ENCODE measurements at places on chromosomes 16 and 17.
A peak's percentile ranks its signal among the peaks of the same experiment; 100 is the strongest.

DNA sequence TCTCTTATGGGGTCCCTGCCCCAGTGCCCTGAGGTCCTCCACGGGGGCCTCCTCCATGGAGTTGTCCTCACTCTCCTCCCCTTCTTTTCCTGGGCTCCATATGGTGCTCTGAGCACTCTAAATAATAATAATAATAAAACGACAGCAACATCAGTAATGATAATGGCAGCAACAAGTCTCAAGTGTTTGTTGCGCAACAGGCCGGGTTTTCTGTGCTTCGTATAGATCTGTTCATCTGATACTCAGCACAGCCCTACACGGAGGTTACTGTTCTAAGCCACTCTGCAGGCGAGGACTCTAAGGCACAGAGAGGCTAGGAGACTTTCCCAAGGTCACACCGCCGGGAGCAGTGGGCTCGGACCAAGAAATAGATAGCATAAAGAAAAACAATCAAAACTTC lies 13.7 kb downstream of the CIBAR2 start:
- DNase-seq: no peak

DNA sequence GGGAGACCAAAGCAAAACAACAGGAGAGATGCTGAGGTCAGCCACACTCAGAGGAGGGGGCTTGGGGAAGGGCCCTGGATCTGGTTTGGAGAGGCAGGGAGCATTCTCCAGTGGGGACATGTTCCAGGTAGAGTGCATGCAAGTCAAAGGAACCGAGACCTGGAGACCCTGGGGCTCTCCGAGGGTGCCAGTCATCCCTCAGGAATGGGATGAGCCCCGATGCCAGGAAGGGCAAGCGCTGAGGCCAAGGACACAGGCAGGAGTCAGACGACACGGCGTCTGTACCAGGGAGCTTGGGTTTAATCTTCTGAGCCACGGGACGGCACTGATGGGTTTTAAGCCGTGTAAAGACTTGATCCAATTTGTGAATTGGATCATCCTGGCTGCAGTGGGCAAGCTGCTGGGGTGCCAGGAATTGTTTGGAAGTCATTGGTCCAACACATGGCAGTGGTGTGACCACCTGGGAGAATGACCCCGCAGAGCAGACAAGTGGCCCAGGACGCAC lies 32.9 kb upstream of the ANKRD40CL start:
- no peak for DNase-seq

DNA sequence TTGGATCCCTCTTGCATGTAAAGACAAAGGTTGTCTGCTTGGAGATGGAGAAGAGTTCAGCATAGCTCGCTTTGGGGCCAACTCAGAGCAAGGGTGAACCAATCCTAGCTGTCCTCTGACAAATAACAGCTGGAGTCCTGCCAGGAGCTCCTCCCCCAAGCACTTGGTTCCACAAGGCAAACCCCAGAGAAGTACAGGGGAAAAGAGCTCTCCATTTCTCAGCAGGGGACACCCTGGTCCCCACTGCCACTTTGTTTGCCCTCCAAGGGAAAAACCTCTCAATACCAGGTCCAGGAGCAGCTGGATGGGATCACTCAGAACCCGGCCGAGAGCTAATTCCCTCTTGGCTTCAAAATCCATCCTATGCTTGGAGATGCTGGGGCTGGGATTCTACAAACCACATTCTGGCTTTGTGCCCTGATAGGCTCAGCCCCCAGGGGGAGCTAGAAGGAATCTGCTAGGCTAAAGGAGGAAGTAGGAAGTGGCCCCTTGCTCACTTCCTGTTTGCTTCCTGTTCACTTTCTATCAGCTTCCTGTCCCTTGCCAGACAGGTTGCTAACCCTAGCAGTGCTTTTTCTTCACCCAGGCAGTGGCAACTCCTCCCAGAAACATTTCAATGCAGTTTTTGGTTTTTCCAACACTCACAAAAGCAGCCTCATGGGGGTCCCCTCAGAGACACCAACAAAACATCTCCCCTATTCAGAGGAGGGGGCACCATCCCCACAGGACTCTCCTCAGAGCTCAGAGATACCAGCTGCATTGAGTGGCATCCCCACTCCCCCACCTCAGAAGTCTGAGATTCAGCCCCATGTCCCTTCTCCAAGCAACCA lies 30.7 kb downstream of the CDRT4 start:
- peak; percentile 45 for DNase-seq

DNA sequence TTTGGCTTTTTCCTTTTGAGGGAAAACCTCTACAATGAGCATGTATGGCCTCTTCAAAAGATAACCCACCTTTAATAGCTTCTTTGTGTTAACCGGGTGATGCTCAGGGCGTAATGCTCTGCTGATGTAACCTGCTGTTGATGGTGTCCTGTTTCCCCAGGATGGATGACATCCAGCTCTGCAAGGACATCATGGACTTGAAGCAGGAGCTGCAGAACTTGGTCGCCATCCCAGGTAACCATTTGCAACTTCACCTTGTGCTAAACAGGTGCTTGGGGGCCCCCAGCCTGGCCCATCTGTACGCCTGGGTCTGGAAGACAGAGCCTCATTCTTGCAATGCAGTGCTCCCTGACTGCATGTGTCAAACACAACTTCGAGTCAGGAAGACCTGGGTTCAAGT lies 75.1 kb downstream of the MARF1 start:
- no peak for DNase-seq

GRCh38 chr16:28823291-28823872 lies 583 bp downstream of the ATXN2L start:
- no peak for DNase-seq

DNA sequence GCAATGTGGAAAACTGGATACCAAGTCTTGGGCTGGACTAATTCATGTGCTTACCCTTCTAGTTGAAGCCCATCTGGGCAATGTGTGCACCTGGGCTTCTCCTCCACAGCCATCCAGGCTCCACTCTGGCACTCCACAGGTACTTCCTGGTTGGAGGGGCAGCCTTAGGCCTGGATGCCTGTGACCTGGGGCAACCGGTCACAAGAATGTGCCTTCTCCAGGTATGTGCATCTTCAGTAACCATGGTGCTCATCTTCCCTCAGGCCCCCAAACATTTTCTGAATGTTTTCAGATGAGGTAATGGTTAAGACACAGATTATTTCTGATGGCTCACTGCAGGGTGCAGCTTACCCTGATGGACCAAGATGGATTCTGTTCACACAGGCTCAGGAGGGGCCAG lies 11.1 kb downstream of the C16orf86 start:
- no peak for DNase-seq

GRCh38 chr17:28582513-28582912 lies 5.8 kb upstream of the ALDOC start:
- no peak for DNase-seq

DNA sequence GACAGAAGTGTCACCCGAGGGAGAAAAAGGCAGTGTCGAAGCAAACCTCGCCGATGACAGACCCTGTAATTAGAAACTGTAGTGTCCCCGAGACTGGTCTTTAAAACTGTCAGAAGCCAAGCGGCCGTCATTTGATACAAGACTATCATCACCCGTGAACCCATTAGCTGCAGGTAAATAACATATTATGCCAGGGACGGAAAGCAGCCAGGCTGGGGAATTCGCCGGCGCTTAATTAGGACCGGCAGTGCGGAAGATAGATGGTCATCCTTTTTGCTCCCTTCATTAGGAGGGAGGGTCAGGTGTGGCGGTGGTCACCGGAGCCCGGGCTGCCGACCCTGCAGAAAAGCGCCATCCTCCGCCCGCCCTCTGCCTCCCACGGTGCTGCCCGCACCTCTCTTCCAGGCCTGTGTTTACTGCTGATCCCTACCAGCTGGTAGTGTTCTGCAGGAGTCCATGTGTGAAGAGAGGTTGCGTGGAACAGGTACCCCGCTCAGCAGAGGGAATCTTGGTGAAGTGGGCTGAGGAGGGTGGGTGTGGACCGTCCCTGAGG lies 109.4 kb upstream of the GSE1 start:
- no peak for DNase-seq

- DNase-seq: no peak
Measured at GRCh38 chr17:4588391-4588790, 4.1 kb downstream of the SMTNL2 start.

DNA sequence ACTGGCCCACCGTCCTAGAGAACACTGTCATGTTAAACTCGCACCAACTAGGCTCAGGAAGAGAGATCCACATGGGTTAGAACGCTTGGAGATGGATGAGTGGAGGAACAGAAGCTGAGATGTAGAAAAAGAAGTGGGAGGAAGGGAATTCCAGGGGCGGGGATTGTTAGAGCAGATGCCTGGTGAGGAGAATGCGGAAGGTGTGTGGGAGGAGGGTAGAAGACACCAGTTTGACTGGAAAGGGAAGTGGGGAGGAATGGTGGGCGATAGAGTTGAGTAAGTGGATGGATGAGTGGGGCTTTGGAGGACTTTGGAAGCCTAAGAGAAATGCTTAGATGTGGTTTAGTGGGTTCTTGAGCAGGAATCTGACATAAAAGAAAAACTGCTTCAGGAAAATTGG lies 37.4 kb downstream of the DHX38 start:
- DNase-seq: peak; percentile 4

DNA sequence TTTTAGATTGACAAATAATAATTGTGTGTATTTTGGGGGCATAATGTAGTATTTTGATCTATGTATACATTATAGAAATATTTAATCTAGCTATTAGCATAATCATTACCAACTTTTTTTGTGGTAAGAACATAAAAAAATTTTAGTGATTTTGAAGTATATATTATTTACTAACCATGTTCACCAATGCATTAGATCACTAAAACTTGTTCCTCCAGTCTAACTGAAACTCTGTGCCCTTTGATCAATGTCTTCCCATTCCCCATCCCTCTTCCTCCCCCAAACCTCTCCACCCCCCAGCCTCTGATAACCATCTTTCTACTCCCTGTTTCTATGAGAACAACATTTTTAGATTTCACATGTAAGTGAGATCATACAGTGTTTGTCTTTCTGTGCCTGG lies 8.5 kb downstream of the EFCAB13 start:
- DNase-seq: no peak

DNA sequence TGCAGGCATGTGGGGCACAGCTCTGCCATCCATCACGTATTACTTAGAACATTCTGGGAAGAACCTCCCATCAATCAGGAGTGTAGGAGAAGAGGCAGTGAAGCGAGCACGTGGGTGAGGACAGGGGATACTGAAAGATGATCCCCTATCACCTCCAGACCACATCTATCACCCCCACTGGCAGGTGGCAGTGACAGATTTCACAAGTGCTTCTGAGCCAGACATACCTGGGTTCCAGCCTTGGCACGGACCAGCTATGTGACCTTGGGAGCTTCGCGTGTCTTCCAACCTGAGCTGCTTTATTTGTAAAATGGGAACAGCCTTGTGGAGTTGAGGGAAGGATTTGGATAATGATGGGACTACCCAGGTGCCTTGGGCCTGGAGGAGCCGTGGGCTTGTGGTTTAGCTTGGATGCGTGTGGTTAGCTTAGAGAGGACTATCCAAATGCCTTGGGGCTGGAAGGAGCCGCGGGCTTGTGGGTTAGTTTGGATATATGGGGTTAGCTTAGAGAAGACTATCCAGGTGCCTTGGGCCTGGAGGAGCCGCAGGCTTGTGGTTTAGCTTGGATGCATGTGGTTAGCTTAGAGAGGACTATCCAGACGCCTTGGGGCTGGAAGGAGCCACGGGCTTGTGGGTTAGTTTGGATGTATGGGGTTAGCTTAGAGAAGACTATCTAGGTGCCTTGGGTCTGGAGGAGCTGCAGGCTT lies 206.4 kb downstream of the ENGASE start:
- DNase-seq: no peak

GRCh38 chr16:59126486-59126885 lies 392.4 kb upstream of the GOT2 start:
- DNase-seq: no peak

DNA sequence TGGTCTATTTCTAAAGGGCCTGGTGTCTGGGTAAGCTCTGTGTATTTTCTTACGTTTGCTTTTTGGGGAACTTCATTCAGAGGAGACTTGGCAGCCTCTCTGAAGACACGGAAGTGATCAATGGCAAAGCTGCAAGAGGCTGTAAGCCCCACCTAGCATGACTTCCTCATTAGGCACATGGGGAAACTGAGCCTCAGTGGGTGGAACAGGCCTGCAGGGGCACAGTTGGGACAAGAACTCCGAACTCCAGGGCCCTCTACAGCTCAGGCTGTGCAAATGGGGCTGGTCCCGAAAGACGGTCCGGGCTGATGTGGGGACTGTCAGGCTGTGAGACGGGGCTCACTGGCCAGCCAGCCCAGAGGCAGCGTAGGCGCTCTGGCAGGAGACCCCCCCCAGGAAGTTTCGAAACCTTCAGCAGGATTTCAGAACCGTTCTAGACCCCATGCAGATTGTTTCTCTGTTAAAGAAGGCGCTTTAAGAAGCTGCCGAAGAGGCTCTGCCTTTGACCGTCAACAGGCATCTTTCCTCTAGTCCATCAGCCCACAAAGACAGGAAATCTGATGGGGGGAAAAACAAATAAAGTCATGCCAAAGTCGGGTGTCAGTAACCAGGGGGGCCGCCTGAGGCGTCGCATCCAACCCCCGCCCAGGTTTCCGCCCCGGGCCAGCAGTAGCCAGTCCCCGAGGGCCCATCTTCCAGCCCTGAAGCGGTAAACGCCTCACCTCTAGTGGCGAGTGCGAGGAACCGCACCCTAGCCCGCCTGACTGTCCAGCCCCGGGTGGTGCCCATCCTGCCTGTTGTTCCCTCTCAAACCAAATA lies 79.8 kb upstream of the TBC1D3K start:
- peak; percentile 61 for DNase-seq

DNA sequence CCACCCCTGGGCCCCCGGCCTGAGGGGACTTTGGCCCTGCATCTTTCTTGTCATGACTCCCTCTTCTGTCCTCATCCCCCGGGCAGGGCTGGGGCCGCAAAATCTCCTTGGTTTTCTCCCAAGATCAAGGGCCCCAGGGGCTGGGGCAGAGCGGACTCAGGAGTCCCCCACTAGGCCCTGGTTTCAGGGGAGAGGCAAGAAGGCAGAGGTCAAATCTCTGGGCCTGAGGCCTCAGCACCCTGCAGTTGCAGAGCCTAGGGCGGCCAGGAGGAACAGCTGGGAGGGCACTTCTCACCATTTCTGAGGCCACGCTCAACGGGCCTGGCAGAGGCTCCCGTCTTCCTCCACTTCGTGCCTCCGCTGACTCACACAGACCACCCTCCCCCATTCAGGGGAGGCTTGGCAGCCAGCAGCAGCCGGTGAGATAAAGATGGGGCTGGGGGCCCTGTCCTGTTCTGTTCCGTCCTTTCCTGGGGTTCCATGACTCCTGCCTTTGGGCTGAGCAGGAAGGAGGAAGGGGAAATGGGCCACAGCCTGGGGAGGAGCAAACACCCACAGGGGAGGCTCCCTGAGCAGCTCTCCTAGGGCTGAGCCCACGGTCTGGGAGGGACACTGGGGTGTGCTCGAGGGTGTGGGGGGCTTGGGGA lies 12.4 kb downstream of the ZSCAN10 start:
- no peak for DNase-seq

DNA sequence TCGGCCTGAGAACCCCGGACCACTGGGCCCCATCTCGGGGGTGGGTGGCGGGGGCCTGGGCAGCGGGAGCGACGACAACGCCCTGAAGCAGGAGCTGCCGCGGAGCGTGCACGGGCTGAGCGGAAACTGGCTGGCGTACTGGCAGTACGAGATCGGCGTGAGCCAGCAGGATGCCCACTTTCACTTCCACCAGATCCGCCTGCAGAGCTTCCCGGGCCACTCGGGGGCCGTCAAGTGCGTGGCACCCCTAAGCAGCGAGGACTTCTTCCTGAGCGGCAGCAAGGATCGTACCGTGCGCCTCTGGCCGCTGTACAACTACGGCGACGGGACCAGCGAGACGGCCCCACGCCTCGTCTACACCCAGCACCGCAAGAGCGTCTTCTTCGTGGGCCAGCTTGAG lies 8.9 kb upstream of the SERPINF2 start:
- DNase-seq: no peak

Data from fibroblast of upper back skin (primary cell).